ENCODE measurements at places on chromosomes 5 and 9. TPM values are rescaled to one million over a fixed set of nuclear protein-coding genes. Genes with fewer than 3 reads are reported as not detected.

GRCh38 chr9:35728041-35728971 is 3.7 kb downstream of the TLN1 start:
- H3K4me3 ChIP-seq: no peak overlapping the region
- peaks cover 6% of the 10 kb centered on the region for H3K36me3 ChIP-seq
- H3K4me1 ChIP-seq: peaks cover 19% of the 10 kb centered on the region
- no peaks in the 10 kb centered on the region for H3K27me3 ChIP-seq
- DNase-seq: no peak

The PFN3 gene
- not detected for total RNA-seq

- H3K27me3 ChIP-seq: no peaks in the 10 kb centered on the region
- H3K4me1 ChIP-seq: no peaks in the 10 kb centered on the region
- no peak overlapping the region for H3K27ac ChIP-seq
- H3K36me3 ChIP-seq: no peaks in the 10 kb centered on the region
- DNase-seq: no peak
Measured at GRCh38 chr5:151180291-151180690, 22.7 kb upstream of the ANXA6 start.

GRCh38 chr5:55600497-55601203 is 65.9 kb upstream of the PLPP1 start:
- peaks cover 22% of the 10 kb centered on the region for H3K4me1 ChIP-seq
- no peak for DNase-seq
- H3K36me3 ChIP-seq: no peaks in the 10 kb centered on the region
- no peak overlapping the region for H3K4me3 ChIP-seq
- peaks cover 3% of the 10 kb centered on the region for H3K27me3 ChIP-seq

DNA sequence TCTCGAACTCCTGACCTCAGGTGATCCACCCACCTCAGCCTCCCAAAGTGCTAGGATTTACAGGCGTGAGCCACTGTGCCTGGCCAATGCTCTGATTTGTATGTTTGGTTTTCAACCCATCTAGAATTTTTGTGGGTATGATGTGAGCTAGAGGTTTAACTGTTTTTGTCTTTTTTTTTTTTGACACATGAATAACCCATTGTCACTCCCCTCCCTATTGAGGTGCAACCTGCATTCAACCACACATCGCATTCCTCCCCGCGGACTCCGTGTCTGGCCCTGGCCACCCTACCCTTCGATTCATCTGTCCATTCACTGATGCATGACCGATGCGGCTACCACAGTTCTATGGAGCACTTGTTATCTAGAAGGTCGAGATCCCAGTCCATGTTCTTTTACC is 9.5 kb upstream of the FAM163B start:
- H3K4me1 ChIP-seq: no peaks in the 10 kb centered on the region
- H3K27ac ChIP-seq: no peak overlapping the region
- no peak for DNase-seq
- H3K27me3 ChIP-seq: peaks cover 68% of the 10 kb centered on the region

Data from progenitor cell of endocrine pancreas (in vitro differentiated cells).